NT2/D1 (cell line): ENCODE measurements at places on chromosomes 1 and 21.

DNA sequence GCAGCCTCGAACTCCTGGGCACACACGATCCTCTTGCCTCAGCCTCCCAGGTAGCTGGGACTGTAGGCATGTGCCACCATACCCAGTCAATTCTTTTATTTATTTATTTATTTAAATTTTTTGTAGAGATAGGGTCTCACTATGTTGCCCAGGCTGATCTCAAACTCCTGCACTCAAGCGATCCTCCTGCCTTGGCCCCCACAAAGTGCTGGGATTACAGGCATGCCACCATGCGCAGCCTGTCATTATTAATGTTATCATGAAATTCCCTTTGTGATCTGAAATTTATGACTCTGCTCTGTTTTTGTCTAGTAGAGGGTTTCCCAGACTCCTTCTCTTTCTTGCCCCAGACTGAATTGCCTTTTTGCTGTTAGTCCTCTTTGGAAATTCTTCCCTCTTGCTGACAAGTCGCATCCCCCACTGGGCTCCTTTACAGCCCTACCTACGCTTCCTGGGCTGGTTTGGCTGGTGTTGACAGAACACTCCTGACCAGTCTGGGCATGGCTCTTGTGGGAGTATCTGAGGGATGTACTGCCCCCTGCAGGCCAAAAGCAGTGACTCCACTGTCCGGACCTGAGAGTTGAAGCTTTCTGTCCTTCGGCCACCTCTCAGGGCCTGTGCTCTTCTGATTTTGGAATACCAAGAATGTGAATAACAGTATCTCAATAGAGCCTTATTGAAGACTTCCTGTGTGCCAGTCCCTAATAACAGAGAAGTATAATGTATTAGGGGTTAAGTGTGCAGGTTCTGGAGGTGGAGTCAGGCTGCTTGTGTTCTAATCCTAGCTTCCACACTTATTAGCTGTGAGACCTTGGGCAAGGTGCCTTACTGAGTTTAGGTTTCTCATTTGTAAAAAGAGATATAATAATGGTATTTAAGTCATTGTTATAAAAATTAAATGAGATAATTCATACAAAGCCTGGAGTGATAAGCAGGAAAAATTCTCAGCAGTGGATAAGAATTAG, 28.2 kb downstream of the TCEANC2 start:
- DNase-seq: peak; percentile 97

GRCh38 chr1:157095551-157095950, 4.1 kb downstream of the ETV3L start:
- DNase-seq: no peak

- DNase-seq: no peak
These were observed 10.7 kb downstream of the EPHB2 start for GRCh38 chr1:22721122-22721873.

DNA sequence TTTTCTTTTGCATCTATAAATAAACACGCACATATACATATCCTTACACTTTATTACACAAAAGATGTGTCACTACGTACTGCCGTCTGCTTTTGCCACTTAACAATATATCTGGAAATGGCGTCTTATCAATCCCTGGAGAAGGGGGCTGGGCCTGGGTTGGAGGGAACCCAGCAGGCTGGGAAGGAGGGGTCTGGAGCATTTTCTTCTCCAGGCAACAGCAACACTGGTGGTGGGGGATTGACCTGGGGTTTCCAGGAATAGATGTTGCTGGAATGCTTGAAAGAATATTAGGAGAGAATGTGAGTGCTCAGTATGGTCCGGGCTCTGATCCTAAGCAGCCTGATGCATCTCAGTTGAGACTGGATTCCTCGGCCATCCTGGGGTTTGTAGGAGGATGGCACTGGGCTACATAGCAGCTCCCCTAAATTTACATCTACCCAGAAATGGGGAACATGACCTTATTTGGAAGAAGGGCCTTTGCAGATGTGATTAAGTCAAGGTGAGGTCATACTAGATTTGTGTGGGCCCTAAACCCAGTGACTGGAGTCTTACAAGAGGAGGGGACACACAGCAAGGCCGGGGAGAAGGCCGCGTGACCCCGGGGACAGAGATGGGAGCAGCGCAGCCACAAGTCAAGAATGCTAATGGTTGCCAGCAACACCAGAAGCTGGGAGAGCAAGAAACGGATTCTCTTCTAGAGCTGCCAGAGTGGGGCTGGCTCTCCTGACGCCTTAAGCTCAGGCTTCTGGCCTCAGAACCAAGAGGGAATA, 98.6 kb downstream of the SIK1 start:
- no peak for DNase-seq

DNA sequence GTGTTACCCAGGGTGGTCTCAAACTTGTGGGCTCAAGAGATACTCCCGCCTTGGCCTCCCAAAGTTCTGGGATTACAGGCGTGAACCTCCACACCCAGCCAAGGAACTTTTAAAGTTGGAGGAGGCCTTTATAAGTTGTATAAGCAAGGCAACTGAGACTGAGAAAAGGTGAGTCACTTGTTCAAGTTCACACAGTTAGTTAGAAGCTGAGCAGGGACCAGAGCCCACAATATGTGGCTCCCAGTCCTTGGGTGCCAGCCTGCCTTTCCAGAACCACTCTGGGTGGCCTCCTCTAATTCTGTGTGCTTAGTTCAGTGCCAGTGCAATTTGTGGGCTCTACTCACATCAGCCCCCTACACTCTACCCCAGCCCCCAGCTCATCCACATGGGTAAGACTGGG, 3.7 kb downstream of the RAB25 start:
- no peak for DNase-seq

DNA sequence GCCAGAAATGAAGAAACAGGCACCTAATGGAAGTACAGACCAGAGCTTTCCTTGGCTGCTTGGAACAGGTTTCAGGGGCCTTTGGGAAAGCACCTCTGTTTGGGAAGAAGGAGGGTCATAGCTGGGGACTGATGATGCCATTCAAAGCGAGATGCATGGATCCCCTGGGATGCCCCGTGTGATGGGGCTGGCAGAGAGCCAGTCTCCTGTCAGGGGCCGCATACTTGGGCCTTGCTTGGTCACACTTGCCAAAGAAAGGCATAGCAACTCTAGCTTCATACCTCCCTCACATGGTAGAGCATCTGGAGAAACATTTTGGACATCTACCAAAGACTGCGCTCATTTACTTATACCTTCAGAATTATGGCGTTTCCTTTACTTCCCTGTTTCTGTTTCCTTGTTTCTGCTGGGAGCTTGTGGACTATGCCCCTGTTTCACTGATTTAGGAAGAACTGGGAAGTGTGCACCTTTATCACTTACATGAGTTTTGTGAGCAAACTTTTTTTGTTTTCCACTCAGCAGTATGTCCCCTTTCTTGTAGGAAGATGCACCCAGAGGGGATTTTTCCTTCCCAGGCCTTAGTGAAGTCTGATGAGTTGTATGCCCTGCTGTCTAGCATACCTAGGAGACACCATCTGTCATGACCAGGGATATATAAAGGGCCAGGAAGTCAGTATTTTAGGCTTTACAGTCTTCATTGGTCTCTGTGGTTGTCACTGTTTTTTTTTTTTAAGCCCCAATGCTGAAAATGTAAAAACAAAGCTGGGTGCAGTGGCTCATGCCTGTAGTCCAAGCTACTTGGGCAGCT, 19.8 kb upstream of the ST3GAL3 start:
- DNase-seq: no peak

- no peak for DNase-seq
These were observed 11.9 kb downstream of the PIGV start for GRCh38 chr1:26799479-26800142.
